NAMALWA (cell line): ENCODE measurements at places on chromosomes 12 and 14.
A peak's percentile ranks its signal among the peaks of the same experiment; 100 is the strongest.

GRCh38 chr12:77087427-77087826 lies 22.1 kb upstream of the E2F7 start:
- DNase-seq = no peak

GRCh38 chr12:110084314-110085015 lies 36.1 kb upstream of the C12orf76 start:
- no peak for DNase-seq

GRCh38 chr14:96130854-96131253 lies 73.8 kb upstream of the BDKRB2 start:
- DNase-seq = no peak

DNA sequence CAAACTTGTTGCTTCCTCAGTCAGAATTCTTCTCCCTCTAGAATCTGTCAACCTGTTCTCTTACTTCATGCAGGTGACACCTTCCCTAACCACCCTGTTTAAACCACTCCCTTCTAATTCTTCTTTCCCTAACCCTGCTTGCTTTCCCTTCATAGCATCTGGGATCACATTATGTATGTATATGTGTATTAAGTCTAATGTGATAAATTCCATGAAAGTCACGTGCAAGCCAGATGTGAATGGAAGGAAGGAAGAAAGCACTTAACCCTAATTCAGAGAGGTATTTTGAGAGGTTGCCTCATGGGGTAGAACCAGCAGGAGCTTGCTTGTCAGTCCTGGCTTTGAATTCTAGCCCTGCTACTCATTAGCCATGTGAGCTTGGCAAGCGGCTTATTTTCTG lies 340.0 kb downstream of the TRHDE start:
- no peak for DNase-seq

DNA sequence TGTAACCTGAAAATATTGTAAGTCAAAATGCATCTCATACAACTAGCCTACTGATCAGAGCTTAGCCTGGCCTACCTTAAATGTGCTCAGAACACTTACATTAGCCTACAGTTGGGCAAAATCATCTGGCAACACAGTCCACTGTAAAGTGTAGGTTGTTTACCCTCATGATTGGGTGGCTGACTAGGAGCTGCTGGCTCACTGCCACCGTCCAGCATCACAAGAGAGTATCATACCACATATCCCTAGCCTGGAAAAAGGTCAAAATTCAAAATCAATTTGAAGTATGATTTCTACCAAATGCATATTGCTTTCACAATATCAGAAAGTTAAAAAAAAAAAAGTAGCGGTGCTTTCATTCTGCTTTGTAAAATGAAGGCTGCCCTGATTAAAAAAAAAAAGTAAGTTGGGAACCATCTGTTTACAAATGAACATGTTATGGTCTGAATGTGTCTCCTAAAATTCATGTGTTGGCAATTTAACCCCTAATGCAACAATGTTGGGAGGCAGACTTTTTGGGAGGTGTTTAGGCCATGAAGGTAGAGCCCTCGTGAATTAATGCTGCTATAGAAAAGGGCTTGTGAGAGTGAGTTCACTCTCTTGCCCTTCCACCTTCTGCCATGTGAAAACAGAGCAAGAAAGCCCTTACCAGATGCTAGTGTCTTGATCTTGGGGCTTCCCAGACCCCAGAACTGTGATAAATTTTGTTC lies 211.8 kb downstream of the PPM1H start:
- no peak for DNase-seq

DNA sequence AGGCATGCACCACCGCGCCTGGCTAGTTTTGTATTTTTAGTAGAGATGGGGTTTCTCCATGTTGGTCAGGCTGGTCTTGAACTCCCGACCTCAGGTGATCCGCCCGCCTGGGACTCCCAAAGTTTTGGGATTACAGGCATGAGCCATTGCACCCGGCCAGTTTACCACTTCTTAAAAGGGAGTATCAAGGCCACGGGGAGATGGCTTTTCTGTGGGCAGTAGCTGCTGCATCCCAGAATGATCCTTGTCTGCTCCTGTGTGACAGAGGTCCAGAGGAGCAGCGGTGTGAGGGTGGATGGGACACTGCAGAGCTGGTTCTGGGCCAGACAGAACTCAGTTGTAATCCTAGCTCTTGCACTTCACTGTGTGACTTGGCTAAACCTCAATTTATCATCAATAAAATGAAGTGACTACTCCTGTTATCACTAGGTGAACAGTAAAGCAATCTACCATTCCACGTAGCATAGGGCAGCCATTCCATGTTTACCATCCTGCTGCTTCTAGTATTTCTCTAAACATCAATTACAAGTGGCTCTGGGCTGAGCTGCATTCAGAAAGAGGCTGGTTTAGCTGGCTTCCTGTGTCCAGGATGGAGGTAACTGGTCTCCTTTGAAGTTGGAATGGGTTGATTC lies 3.0 kb upstream of the NPFF start:
- no peak for DNase-seq

GRCh38 chr14:96062506-96062905 lies 23.3 kb downstream of the C14orf132 start:
- DNase-seq = no peak

GRCh38 chr12:106152334-106152733 lies 13.6 kb upstream of the NUAK1 start:
- no peak for DNase-seq

DNA sequence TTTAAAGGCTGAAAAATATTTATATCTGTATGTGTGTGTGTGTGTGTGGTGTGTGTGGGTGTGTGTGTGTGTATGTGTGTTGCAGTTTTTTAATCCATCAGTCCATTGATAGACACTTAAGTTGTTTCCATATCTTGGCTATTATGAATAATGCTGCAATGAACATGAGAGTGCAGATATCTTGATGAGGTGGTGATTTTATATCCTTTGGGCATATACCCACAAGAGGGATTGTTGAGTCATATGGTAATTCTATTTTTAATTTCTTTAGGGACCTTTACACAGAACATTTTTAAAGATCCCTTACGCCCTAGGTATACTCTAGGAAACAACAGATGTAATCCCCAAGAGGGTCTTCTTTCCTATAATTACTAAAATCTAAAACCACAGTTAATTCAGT lies 154.5 kb upstream of the CLEC14A start:
- DNase-seq = no peak

GRCh38 chr12:68001486-68002466 lies 12.5 kb downstream of the IFNG-AS1 start:
- peak; percentile 63 for DNase-seq

- DNase-seq = no peak
Measured at GRCh38 chr12:117365049-117365616, 3.7 kb upstream of the NOS1 start.

- no peak for DNase-seq
Measured at GRCh38 chr14:99116741-99117295, 155.2 kb downstream of the BCL11B start.

- no peak for DNase-seq
Measured at GRCh38 chr12:89080793-89081465, 271.4 kb downstream of the DUSP6 start.

- no peak for DNase-seq
Measured at GRCh38 chr12:126554625-126555024, 1489.4 kb downstream of the AACS start.

- DNase-seq = no peak
Measured at GRCh38 chr12:24278832-24279231, 329.4 kb upstream of the SOX5 start.

DNA sequence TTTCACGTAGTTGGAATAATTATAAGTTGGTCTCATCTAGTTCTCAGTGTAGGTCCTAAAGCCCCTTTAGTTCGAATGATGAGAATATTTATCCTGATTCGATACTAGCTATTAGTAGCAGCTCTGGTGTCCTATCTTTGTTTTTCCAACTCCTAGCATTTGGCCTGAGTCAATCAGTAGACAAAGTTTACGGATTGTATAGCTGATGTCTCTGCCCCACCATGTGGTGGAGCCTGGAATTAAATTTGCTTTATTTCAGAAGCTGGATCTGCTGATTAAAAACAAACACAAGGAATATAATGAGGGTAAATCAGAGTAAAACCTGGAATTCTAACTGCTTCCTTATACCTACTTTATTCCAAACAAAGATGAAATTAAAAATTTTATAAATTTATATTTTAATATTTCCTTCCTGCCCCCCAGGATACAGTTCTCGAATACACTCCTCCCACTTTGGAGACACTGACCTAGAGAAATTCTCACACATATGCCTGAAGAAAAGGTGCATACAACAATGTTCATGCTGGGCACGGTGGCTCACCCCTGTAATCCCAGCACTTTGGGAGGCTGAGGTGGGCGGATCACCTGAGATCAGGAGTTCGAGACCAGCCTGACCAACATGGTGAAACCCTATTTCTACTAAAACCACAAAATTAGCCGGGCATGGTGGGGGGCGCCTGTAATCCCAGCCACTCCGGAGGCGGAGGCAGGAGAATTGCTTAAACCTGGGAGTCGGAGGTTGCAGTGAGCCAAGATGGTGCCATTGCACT lies 7.6 kb upstream of the BRMS1L start:
- DNase-seq = peak; percentile 45

DNA sequence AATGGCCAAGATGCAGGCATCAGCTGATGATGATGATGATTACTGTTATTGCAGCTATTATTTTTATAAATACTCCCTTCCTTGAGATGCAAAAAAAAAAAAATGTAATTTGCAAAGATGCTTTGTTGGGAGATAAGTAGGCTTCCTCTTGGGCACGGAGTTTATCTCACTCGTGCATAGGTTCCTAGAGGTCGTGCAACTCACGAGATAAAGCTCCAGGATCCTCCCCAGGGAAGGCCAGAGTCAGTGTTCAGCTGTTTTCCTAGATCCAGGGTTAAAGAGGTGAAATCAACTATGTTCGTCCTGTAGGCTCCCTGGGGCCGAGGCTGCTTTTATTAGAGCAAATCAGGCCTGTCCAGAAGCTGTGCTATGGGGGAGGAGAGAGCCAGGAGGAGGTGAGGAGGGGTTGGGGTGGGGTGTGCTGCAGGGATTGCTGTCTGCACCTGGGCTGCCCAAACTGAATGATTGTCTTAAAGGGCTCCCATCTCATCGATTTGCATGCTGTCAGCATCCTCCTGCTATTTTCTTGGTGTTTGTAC lies 270.3 kb downstream of the NRXN3 start:
- no peak for DNase-seq

GRCh38 chr14:36750244-36750643 lies 88.6 kb downstream of the PAX9 start:
- no peak for DNase-seq

DNA sequence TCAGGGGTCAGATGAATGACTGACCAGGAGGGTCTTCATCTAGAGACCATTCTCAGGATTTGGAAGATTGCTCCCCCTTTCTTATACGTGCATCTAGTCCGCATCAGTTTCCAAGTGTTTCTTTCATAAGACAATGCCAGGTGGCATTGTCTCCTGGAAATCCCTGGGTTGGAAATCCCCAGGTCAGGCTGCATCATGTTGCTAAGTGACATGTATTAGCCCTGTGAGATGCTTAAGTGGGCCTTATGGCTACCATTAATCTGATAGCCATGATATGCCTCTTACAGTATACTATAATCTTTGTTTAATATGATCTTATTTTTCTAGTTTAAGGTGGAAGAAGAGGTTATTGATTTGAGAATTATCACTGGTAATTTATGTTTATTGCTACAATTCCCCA lies 92.8 kb downstream of the DIO3 start:
- DNase-seq = no peak

- no peak for DNase-seq
Measured at GRCh38 chr12:68237078-68237477, 11.5 kb upstream of the IL26 start.

- no peak for DNase-seq
Measured at GRCh38 chr12:50302686-50303085, 19.4 kb upstream of the LIMA1 start.

DNA sequence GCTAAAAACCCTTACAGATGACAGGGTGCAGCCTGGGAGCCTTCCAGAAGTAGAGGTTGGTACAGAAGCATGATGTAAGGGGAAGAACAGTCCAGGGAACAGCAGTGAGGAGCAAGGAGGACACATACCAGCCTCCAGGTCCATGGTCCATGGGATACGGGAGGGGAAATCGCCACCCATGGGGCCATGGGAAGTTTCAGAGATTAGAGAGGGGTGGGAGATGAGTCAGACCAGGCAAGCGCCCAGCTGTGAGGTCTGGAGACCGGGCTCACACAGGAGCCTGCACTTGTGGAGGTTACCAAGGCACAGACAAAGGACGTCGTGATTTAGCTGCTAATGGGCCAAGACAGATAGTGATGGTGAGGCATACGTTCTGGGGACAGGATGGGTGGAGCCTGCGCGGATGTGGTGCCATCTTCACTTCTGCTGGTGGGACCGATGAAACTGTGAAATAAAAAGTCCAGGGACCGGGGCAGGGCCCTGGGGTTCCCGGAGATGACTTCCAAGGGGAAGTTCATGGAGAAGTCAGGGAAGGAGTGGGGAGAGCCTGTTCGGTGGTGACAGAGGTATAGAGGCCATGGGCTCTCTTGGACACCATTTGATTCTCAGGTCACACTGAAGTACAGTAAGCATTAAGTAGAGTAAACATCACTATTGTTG lies 17.7 kb upstream of the LRP1-AS start:
- no peak for DNase-seq

DNA sequence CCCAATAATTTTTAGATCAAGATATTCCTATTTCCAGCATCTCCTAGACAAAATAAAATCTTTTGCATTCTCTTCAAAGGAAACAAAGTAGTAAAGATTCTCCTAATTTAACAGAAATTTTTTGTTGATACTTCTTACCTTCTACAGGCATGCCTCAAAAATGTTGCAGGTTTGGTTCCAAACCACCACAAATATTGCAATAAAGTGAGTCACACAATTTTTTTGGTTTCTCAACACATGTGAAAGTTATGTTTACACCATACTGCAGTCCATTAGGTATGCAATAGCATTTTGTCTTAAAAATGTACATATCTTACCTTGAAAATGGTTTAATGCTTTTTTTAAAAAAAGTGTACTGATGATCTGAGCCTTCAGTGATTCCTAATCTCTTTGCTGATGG lies 65.6 kb upstream of the USP15 start:
- no peak for DNase-seq

- no peak for DNase-seq
Measured at GRCh38 chr12:114371733-114372132, 34.2 kb downstream of the TBX5 start.

- no peak for DNase-seq
Measured at GRCh38 chr12:121439715-121440114, 39.8 kb downstream of the RNF34 start.

- peak; percentile 51 for DNase-seq
Measured at GRCh38 chr14:106129274-106129673, 602.9 kb downstream of the TMEM121 start.

GRCh38 chr12:21638054-21638891 lies 19.4 kb downstream of the LDHB start:
- no peak for DNase-seq

- peak; percentile 43 for DNase-seq
Measured at GRCh38 chr12:716506-716905, 35.9 kb upstream of the WNK1 start.

GRCh38 chr12:39592295-39592694 lies 27.3 kb downstream of the ABCD2 start:
- DNase-seq = no peak
